ENCODE measurements at places on chromosomes 12 and 14. TPM values are rescaled to one million over a fixed set of nuclear protein-coding genes. Genes with fewer than 3 reads are reported as not detected.

OASL gene
- total RNA-seq = 34.5 TPM

OLR1 gene
- not detected for total RNA-seq

EML1 gene
- total RNA-seq = not detected

CCDC175 gene
- not detected for total RNA-seq

KLHDC2 gene
- 121 TPM for total RNA-seq

DHRS2 gene
- total RNA-seq = not detected

FOXN4 gene
- not detected for total RNA-seq

PAX9 gene
- total RNA-seq = not detected

SLC25A47 gene
- total RNA-seq = not detected

RPL10L gene
- not detected for total RNA-seq

TEP1 gene
- 16.9 TPM for total RNA-seq

BIN2 gene
- total RNA-seq = 125 TPM

RPGRIP1 gene
- not detected for total RNA-seq

Data from CD8-positive, alpha-beta T cell (primary cell).